ENCODE measurements at places on chromosomes 7 and 10. TPM values are rescaled to one million over a fixed set of nuclear protein-coding genes. Genes with fewer than 3 reads are reported as not detected.

Gene TFAM
- total RNA-seq = 45.1 TPM

Gene GHRHR
- total RNA-seq = not detected

Gene MACC1
- not detected for total RNA-seq

Gene CD36
- total RNA-seq = 0.58 TPM

- DNase-seq = no peak
Observed at GRCh38 chr10:80196950-80197315, 8.4 kb downstream of the ANXA11 start.

GRCh38 chr10:4532467-4532866 is 293.5 kb upstream of the AKR1E2 start:
- no peak for DNase-seq

GRCh38 chr7:65269150-65269856 is 104.4 kb upstream of the ZNF92 start:
- DNase-seq = peak; percentile 76

GRCh38 chr7:7294911-7295310 is 112.6 kb downstream of the C1GALT1 start:
- no peak for DNase-seq

Measured in endothelial cell of umbilical vein (primary cell).